Spleen (tissue), 13 donors: ENCODE measurements at places on chromosomes 7 and 10. TPM values are rescaled to one million over a fixed set of nuclear protein-coding genes. Genes with fewer than 3 reads are reported as not detected.

The CYP2C19 gene
- not detected for total RNA-seq

The LHFPL3 gene
- total RNA-seq: not detected

GRCh38 chr10:96306516-96306915, 2.3 kb downstream of the DNTT start:
- H3K27me3 ChIP-seq: no peaks in the 10 kb centered on the region
- no peaks in the 10 kb centered on the region for H3K36me3 ChIP-seq
- H3K27ac ChIP-seq: peak overlapping the region; percentile 17
- peaks cover 3% of the 10 kb centered on the region for H3K4me1 ChIP-seq
- H3K4me3 ChIP-seq: no peak overlapping the region
- DNase-seq: peak; percentile 89

GRCh38 chr10:79320316-79320715, 27.0 kb upstream of the PPIF start:
- H3K4me1 ChIP-seq: peaks cover 23% of the 10 kb centered on the region
- H3K27me3 ChIP-seq: no peaks in the 10 kb centered on the region
- H3K36me3 ChIP-seq: no peaks in the 10 kb centered on the region
- DNase-seq: no peak
- H3K27ac ChIP-seq: peak overlapping the region; percentile 77

- no peak overlapping the region for H3K27ac ChIP-seq
- no peaks in the 10 kb centered on the region for H3K27me3 ChIP-seq
- peaks cover 8% of the 10 kb centered on the region for H3K4me1 ChIP-seq
- H3K36me3 ChIP-seq: no peaks in the 10 kb centered on the region
- no peak for DNase-seq
Observed at GRCh38 chr7:33757563-33758165, 147.7 kb upstream of the BMPER start.

The PDZD7 gene
- 1.6 TPM for total RNA-seq

DNA sequence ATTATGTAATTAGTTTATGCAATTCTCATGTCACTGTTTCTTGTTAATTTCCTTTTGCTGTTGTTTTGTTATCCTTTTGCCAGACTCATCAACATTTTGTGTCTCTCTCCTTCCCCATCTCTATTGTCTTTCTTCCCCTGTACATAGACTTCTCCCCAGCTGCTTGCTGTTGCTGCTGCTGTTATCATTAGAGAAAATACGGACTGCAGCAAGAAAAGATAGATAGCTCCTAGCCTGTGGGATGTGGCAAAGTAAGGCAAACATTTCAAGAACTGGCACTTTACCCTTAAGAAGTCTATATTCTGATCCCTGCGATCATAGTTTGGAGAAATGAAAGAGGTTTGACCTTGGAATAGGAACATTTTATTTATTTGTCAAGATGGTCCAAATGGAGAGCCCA, 162.2 kb downstream of the AOAH start:
- H3K27ac ChIP-seq: no peak overlapping the region
- H3K4me1 ChIP-seq: no peaks in the 10 kb centered on the region
- H3K27me3 ChIP-seq: no peaks in the 10 kb centered on the region
- no peak overlapping the region for H3K4me3 ChIP-seq
- H3K36me3 ChIP-seq: no peaks in the 10 kb centered on the region
- DNase-seq: no peak

- no peaks in the 10 kb centered on the region for H3K36me3 ChIP-seq
- peaks cover 10% of the 10 kb centered on the region for H3K4me1 ChIP-seq
- H3K27ac ChIP-seq: no peak overlapping the region
- H3K4me3 ChIP-seq: no peak overlapping the region
- H3K27me3 ChIP-seq: peaks cover 43% of the 10 kb centered on the region
Observed at GRCh38 chr10:132836248-132836831, 50.4 kb upstream of the NKX6-2 start.

- H3K4me3 ChIP-seq: no peak overlapping the region
- H3K27me3 ChIP-seq: no peaks in the 10 kb centered on the region
- no peak overlapping the region for H3K27ac ChIP-seq
- peaks cover 5% of the 10 kb centered on the region for H3K36me3 ChIP-seq
Observed at GRCh38 chr10:114458955-114459354, 54.7 kb upstream of the AFAP1L2 start.

GRCh38 chr7:723541-723940, 3.0 kb upstream of the DNAAF5 start:
- H3K27me3 ChIP-seq: no peaks in the 10 kb centered on the region
- peaks cover 6% of the 10 kb centered on the region for H3K4me1 ChIP-seq
- H3K36me3 ChIP-seq: no peaks in the 10 kb centered on the region
- DNase-seq: no peak
- H3K4me3 ChIP-seq: no peak overlapping the region
- H3K27ac ChIP-seq: no peak overlapping the region

DNA sequence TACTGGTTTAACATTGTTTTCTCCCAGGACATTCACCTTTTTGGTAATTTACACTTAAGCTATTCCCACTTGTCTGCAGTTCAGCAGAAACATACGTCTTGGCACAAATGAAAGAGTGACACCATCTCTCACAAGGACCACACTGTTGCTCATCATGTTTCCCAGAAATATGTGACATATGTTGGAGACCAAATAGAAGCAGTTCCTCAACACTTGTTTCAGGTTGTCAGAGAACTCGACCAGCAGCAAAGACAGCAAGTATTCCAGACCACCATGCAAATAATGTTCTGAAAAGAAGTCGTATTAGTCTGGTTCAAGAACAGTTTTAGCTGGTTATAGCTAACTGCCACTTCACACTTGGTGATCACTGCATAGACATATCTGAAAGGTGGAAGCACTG, 81.3 kb upstream of the KLF6 start:
- DNase-seq: no peak
- no peak overlapping the region for H3K4me3 ChIP-seq
- no peak overlapping the region for H3K27ac ChIP-seq

DNA sequence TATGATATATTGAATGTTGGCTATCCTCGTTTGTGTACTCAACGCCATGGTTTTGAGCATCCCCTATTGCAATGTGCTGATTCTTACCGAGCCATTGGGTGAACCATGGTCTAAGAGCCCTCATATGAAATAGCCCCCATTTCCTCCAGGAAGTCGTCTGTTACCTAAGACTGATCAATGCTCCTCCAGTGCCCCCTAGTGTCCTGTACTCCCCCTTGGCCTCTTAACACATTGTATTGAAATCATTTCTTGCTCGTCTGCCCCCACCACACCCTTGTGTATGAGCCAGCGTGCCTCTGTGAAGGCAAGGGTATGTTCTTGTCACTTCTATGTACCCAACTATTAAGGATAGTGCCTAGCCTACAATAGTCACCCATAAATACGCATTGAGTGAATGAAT, 11.2 kb upstream of the SLC35B4 start:
- no peak for DNase-seq
- no peaks in the 10 kb centered on the region for H3K4me1 ChIP-seq
- no peaks in the 10 kb centered on the region for H3K36me3 ChIP-seq
- no peak overlapping the region for H3K27ac ChIP-seq
- no peak overlapping the region for H3K4me3 ChIP-seq

The CALY gene
- total RNA-seq: 0.34 TPM

GRCh38 chr7:142602756-142603155, 146.5 kb upstream of the PRSS1 start:
- no peak for DNase-seq
- peaks cover 6% of the 10 kb centered on the region for H3K4me1 ChIP-seq
- H3K4me3 ChIP-seq: no peak overlapping the region
- H3K27ac ChIP-seq: no peak overlapping the region
- no peaks in the 10 kb centered on the region for H3K36me3 ChIP-seq

GRCh38 chr10:32943854-32944661, 14.0 kb downstream of the ITGB1 start:
- H3K4me1 ChIP-seq: peaks cover 62% of the 10 kb centered on the region
- no peaks in the 10 kb centered on the region for H3K27me3 ChIP-seq

DNA sequence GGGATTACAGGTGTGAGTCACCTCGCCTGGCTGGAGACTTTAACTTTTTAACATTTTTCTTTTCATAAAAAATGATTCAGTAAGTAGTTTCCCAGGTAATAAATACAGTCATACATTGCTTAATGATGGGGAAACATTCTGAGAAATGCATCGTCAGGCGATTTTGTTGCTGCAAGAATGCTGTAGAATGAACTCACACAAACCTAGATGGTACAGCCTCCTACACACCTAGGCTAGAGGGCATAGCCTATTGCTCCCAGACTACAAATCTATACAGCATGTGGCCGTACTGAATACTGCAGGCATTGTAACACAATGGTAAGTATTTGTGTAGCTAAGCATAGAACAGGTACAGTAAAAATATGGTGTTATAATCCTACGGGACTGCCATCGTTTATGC, 108.5 kb upstream of the SFMBT2 start:
- no peaks in the 10 kb centered on the region for H3K4me1 ChIP-seq
- no peak for DNase-seq
- H3K36me3 ChIP-seq: no peaks in the 10 kb centered on the region
- peaks cover 4% of the 10 kb centered on the region for H3K27me3 ChIP-seq

- peak; percentile 47 for DNase-seq
- no peaks in the 10 kb centered on the region for H3K27me3 ChIP-seq
- H3K36me3 ChIP-seq: no peaks in the 10 kb centered on the region
- peaks cover 39% of the 10 kb centered on the region for H3K4me1 ChIP-seq
Observed at GRCh38 chr10:132560241-132560731, 22.7 kb downstream of the INPP5A start.

DNA sequence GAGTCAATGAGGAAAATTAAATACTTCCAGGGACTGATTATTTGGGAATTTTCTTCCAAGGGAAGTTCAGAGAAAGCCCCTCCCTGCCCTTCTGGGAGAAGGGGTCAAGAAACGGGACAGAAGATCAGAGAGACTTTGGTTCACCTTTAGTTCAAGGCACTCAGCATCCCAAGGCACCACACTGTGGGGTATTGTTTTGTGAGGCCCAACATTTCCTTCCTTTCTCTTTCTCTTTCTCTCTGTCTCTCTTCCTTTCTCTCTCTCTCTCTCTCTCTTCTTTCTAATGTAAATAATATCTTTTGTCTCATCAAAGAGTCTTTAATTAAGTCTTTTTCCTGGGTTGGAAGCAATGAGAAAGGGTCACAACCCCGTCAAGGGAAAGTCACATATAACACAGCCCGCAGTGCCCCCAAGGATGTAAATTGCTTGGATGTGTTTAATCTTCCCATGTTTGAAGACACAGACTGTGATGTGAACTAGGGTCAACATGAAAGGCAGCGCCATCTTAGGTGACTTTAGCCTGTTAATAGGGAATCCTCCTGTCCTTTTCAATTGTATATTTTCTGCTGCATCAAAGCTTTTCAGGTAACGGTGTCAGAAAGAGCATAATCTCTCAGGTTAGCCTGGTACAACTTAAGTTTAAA, 983.3 kb upstream of the C7orf33 start:
- no peaks in the 10 kb centered on the region for H3K27me3 ChIP-seq
- no peaks in the 10 kb centered on the region for H3K4me1 ChIP-seq
- no peak for DNase-seq
- H3K27ac ChIP-seq: no peak overlapping the region
- no peaks in the 10 kb centered on the region for H3K36me3 ChIP-seq
- no peak overlapping the region for H3K4me3 ChIP-seq

DNA sequence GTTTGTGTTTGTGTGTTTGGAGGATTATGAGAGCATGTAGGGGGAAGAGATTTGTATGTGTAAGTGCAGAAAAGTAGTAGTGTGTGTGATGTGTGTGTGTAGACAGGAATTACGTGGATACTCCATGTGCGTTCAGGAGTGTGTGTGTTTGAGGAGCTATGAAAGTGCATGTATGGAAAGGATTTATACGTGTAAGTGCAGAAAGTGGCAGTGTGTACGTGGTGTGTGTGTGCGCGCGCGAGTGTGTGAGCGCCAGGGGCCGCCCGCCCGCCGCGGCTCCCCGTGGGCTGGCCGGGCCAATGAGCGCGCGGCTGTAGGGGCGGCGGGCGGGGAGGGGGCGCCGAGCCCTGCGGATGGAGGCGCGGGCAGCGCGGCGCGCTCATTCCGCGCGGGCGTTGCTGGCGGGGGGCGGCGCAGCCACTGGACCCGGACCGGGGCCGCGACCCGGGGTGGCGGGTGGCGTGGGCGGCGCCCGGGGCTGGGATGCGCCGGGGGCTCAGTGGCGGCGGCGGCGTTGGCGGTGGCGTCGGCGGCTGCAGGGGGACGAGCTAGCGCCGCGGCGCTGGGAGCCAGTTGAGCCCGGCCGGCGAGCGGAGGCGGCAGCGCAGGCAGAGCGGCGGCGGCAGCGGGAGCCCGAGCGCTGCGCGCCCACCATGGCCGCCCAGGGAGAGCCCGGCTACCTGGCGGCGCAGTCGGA, at the start of gene BICC1:
Gene BICC1, plus strand, starts transcription at position 382 of the 697 bp plus-strand sequence. Its CDS starts 272 bp downstream, at position 654.
- H3K4me3 ChIP-seq: peak within 1 kb of the TSS; percentile 50
- H3K27ac ChIP-seq: peak within 1 kb of the TSS; percentile 61
- H3K27me3 ChIP-seq: peaks cover 23% of the 10 kb centered on the region
- H3K4me1 ChIP-seq: peaks cover 24% of the 10 kb centered on the region
- DNase-seq: peak; percentile 79
- no peaks in the 10 kb centered on the region for H3K36me3 ChIP-seq

- no peaks in the 10 kb centered on the region for H3K27me3 ChIP-seq
- H3K36me3 ChIP-seq: no peaks in the 10 kb centered on the region
- H3K4me3 ChIP-seq: no peak overlapping the region
- no peak for DNase-seq
Observed at GRCh38 chr7:105685161-105685560, 103.9 kb upstream of the EFCAB10 start.

- H3K4me1 ChIP-seq: no peaks in the 10 kb centered on the region
- H3K27ac ChIP-seq: no peak overlapping the region
- no peaks in the 10 kb centered on the region for H3K27me3 ChIP-seq
Observed at GRCh38 chr7:95865716-95866371, 93.5 kb downstream of the DYNC1I1 start.

The VSTM2A gene
- not detected for total RNA-seq

The ARHGAP22 gene
- total RNA-seq: 3.7 TPM

- no peak overlapping the region for H3K27ac ChIP-seq
- peak; percentile 89 for DNase-seq
- H3K27me3 ChIP-seq: peaks cover 100% of the 10 kb centered on the region
- H3K4me1 ChIP-seq: peaks cover 48% of the 10 kb centered on the region
- H3K4me3 ChIP-seq: peak overlapping the region; percentile 58
Observed at GRCh38 chr10:21516242-21517131, 9.0 kb downstream of the SKIDA1 start.

The FAM20C gene
- total RNA-seq: 26.0 TPM

The AKR1B1 gene
- total RNA-seq: 84.7 TPM

DNA sequence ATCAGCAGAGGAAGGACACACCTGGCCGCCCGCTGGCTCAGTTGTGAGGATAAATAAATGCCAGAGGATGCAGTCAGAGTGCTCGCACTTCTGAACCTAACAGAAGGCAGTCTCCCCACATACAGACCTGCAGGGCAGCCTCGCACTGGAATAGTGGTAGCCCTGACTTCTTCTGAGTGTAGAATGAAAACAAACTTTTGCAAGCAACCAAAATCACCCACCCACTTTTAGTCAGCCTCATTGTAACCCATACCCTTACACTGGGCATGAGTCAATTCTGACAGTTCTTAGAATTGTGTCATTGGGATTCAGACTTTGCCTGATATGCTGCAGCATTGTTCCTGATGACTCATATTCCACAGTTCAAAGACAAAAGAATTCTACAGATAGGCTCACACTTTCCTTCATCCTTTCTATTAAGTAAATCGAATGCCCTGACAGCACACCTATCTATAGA, 167.0 kb upstream of the CDK1 start:
- H3K36me3 ChIP-seq: no peaks in the 10 kb centered on the region
- no peaks in the 10 kb centered on the region for H3K27me3 ChIP-seq
- H3K27ac ChIP-seq: no peak overlapping the region
- H3K4me1 ChIP-seq: no peaks in the 10 kb centered on the region
